ENCODE measurements at places on chromosomes 4 and X. TPM values are rescaled to one million over a fixed set of nuclear protein-coding genes. Genes with fewer than 3 reads are reported as not detected.

DNA sequence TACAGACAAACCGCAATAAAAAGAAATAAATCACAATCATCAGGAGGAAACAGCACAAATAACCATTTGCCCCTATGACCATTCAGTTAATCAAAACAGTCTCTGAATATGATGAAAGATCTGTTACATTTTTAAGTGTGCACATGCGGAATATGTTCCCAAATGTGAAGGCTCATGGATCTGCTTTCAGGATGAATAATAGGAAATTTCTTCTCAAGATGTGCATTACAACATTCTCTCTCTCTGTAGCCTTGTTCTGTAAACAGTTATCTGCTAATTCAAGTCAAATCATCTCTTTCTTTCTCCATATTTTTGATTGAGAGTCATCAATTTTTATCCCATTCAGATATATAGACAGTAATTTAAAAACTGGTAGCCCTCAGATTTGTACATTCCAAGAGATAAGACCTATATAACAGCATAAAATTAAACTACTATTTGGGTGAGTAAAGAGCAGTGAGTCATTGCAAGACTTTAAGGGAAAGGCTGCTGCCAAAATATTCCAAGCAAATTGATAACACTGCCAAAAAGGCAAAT is 433.9 kb upstream of the ATOH1 start:
- no peaks in the 10 kb centered on the region for H3K27me3 ChIP-seq
- DNase-seq = peak; percentile 52
- no peak overlapping the region for H3K27ac ChIP-seq
- H3K4me1 ChIP-seq = no peaks in the 10 kb centered on the region
- H3K36me3 ChIP-seq = no peaks in the 10 kb centered on the region

DNA sequence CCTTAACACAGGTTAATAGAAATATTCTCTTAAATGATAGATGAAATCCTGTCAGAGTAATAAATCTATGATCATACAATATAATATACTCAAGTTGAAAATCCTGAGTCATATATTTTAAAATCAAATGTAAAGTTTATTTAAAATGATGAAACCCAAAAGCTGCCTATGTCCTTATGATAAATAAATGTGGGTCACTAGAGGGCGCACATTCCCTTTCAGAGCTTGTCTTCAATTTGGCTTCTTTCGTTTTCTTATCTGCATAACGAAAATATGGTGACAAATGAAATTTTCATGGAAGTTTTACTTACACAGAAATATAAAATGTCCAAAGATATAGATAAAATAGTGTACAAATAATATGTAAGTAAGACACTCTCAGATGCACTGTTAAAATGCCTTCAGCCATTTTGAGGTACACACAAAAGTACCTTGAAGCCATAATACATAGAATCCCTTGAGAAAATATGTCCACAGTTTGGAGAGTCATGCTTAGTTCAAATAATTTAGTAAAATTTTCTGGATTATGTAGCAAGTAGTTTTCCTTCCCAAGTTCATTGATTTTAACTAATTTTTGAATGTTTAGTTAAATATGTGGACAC is 680.4 kb downstream of the DMD start:
- no peak overlapping the region for H3K27ac ChIP-seq
- H3K4me1 ChIP-seq = no peaks in the 10 kb centered on the region
- H3K4me3 ChIP-seq = no peak overlapping the region
- peak; percentile 80 for DNase-seq

DNA sequence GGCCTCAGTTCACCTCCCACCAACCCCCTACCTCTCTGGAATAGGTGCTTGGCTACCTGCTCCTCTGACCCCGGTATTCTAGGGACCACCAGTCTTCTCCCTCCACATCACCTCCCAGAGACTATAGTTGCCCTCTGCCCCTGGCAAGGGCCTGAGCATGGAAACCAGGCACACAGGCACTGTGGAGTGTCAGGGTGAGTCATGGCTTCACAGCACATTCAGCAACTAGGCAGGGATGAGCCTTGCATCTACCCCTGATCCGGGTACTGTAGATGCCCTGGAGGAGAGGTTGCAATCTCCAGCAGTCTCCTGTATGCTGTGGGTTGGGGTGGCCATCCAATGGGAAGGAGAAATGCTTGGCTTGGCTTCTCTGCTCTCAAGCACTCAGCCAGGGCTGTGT is 472.7 kb downstream of the IDS start:
- no peak for DNase-seq
- no peaks in the 10 kb centered on the region for H3K4me1 ChIP-seq
- H3K27me3 ChIP-seq = no peaks in the 10 kb centered on the region
- H3K36me3 ChIP-seq = no peaks in the 10 kb centered on the region
- no peak overlapping the region for H3K27ac ChIP-seq

DNA sequence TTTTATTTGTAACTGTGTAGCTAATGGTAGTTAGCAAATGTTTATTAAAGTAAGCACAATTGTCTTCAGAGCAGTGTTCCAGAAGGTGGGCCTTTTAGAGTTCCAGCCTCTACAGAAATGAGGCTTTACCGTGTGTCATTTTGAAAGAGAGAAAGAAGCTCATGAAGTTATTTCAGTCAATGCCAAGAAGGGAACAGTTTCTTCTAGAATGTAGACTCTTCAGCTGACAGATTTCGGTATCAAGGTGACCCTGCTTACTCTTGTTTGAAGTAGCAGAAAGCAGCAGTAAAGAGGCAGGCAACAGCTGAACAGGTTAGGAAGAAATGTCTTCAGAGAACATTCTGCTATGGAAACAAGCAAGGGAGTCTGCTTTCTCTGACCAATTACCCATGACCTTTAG is 93.6 kb downstream of the TASL start:
- H3K27me3 ChIP-seq = no peaks in the 10 kb centered on the region
- no peaks in the 10 kb centered on the region for H3K36me3 ChIP-seq
- no peak overlapping the region for H3K27ac ChIP-seq

- no peaks in the 10 kb centered on the region for H3K27me3 ChIP-seq
- no peak overlapping the region for H3K4me3 ChIP-seq
- H3K4me1 ChIP-seq = no peaks in the 10 kb centered on the region
- no peak for DNase-seq
- peaks cover 1% of the 10 kb centered on the region for H3K36me3 ChIP-seq
- peak overlapping the region; percentile 34 for H3K27ac ChIP-seq
These were observed 4.3 kb upstream of the NAA15 start for GRCh38 chr4:139297001-139297410.

- H3K4me3 ChIP-seq = no peak overlapping the region
- H3K27ac ChIP-seq = no peak overlapping the region
- peak; percentile 90 for DNase-seq
- no peaks in the 10 kb centered on the region for H3K27me3 ChIP-seq
These were observed 24.4 kb downstream of the UCHL1 start for GRCh38 chr4:41281038-41281634.

CCDC110 gene
- total RNA-seq = 1.2 TPM

CMC4 gene
- total RNA-seq = 4.3 TPM
